Suppressor macrophage (primary cell): ENCODE measurements at places on chromosomes 3 and 15.

- DNase-seq: no peak
Measured at GRCh38 chr15:81296186-81296585, 27.8 kb downstream of the STARD5 start.

DNA sequence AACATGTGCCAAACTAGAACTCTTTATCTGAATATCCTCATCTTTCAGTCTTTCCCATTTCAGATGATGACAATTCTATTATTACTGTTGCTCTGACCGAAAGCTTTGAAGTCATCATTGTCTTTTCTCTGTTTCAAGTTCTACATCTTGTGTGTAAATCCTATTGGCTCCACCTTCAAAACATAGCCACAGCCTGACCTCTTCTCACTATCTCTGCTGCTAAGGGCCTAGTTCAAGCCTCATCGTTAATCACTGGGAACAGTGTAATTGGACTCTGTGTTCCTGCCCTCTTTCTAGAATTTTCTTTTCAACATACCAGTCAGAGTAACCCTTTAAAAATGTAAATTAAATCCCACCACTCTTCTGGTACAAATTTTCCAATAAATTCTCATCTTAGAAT is 105.1 kb downstream of the OXSM start:
- DNase-seq: no peak

DNA sequence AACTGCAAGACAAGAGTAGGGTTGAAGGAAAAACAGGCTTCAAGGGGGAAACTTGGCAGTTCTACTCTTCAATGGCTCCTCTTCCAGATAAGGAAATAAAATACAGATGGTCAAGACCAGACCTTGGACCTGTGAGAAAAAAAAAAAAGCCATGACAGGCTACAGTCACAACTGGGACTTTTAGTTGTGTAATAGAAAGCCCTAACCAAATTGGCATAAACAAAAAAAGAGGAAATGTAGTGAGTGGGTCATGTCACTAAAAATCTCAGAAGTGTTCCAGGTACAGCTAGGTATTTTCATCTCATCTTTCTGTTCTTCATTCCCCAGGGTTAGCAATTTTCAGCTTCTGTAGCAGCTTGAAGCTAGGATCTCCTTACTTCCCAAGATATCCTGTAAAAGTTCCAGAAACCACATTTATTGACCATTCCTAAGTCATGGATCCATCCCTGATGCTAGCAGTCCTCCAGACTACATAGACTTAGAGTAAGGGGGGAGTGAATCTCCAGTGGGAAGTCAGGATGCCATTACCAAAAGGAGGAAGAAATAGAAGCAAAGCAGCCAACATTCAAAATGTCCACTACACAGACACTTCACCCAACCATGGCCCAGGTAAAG is 61.0 kb upstream of the CSTA start:
- DNase-seq: no peak

DNA sequence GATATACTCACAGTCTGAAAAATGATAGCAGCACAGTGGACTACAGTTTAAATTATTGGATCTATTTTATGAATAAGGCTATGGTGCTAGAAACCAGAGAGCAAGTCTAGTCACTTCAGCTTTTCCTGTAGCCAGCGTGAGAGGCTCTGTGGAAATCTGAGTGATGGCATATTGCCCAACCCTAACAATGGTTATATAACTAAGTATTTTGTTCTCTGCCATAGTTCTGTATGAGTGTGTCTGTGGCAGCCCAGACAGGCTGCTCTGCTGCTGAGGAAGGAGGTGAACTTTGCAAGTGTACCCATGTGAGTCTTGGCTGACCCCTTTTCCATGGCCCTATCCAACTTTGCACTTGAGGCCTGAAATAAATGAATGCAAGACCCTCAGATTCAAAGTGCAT is 105.7 kb downstream of the LRTM1 start:
- DNase-seq: no peak

DNA sequence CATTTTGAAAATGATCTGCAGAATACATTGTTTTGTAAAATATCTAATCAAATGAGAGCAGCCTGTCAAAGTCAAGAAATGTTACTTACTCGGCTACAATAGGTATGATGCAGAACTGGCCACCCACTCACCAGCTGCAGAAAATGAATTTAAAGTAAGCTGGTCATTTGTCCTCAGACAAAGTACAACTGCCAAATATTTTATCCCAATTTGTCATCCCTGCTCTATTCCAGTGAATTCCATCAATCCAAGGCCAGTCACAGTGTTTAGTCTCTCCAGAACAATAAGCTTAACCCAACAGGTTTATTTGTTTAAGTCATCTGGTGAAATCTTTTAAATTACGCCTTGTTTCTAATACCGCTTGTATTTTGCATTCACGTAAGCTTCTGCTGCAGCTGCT is 46.6 kb upstream of the TCF12 start:
- DNase-seq: no peak

DNA sequence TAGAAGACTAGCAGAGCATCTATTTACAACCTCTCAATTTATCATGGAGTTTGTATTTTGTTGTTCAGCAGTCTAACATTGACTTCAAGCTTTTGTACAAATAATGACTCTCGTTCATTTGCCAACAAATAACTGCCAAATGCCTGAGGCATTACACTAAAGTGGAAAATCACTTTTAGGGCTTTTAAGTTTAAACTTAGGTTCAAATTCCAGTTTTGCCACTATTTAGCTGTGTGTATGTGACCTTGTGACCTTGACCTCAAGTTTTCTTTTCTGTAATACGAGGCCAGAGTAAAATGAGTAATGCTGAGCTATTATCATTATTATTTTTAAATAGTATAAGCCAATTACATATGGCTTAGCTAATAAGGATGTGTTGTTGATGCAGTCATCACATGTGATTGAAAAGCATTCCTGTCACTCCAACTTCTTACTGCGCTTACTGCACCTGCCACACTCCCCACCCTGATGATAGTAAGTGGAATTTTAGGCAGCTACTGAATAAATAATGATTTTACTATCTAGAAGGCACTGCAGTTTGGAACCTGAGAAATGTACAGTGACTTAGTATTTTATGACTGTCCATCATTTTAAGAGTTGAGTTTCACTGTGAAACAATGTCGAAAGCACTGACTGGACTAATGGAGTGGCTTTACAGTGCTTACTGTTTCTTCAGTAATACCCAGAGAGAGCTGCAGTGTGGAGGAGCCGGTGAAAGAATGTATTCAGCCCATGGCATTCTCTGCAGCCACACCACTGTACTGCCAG is 16.3 kb downstream of the ARL8B start:
- DNase-seq: no peak

GRCh38 chr3:128493570-128494366 is 767 bp upstream of the GATA2 start:
- DNase-seq: no peak

- DNase-seq: no peak
Measured at GRCh38 chr3:194237110-194237509, 101.2 kb downstream of the HES1 start.

GRCh38 chr15:44317423-44318058 is 29.0 kb downstream of the GOLM2 start:
- peak; percentile 45 for DNase-seq

- DNase-seq: no peak
Measured at GRCh38 chr3:115720983-115721382, 97.7 kb downstream of the GAP43 start.

GRCh38 chr3:51717446-51717845 is 10.6 kb downstream of the GRM2 start:
- no peak for DNase-seq

DNA sequence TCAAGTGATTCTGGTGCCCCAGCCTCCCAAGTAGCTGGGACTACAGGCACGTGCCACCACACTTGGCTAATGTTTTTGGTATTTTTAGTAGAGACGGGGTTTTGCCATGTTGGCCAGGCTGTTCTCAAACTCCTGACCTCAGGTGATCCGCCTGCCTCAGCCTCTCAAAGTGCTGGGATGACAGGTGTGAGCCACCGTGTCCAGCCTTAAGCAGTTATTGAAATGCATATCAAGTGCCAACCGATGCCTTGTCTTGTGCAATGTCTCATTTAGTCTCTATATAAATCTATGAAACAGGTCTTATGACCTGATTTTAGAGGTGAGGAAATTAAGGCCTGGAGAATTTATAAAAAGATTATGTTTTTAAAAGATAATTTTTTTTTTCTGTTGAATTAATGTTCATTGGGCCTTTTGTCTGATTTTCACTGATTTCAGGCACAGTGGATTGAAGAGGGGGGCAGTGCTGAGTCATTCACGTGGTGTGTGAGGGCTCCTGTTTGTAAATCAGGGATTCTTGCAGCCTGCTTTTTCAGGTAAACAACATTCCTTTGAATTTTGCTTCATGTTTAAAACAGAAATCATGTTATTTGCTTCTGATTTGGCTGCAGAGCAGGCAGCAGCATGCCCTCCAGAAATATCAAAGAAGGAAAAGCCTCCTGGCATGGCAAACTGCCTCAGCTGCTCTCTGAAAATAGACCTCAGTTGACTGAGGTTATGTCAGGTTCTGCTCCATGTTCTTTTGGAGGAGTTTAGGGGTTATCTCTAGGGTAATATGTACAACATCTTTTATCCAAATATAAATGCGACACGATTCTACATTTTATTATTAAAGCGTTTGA is 407.0 kb upstream of the RGMA start:
- no peak for DNase-seq

GRCh38 chr15:83477808-83478537 is 30.8 kb downstream of the SH3GL3 start:
- DNase-seq: no peak

- no peak for DNase-seq
Measured at GRCh38 chr15:92266796-92267685, 126.6 kb upstream of the ST8SIA2 start.

DNA sequence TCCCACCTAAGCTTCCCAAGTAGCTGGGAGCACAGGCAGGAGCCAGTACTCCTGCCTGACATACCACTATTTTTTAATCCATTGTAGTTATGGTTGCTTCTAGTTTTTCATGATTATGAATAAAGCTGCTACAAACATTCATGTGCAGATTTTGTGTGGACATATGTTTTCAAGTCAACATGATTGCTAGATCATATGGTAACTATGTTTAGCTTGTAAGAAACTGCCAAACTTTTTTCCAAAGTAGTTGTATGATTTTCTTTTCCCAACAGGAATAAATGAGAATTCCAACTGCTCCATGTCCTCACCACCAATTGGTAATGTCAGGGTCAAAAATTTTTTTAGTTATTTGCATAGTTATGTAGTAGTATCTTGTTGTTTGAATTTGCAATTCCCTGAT is 136.8 kb upstream of the THRB start:
- no peak for DNase-seq

GRCh38 chr3:99298661-99299060 is 339.7 kb upstream of the COL8A1 start:
- no peak for DNase-seq

GRCh38 chr3:58043933-58044332 is 35.7 kb downstream of the FLNB start:
- no peak for DNase-seq

DNA sequence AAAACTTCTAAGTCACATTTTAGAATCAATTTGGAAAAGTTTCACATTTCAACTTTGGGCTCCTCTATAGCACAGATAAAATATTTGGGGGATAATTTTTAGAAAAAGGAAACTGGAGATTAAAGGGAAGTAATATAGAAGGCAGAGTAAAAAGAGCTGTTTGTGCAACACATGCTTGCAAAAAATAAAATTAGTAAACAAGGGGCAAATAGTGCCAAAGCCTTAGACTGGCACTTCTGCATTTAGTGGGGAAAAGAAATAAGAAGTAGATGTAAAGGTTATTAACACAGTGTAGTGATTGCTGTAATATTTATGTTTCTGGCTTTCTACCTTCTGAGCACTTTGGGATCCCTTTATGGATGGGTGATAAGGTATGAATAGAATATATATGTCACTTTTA is 246.6 kb downstream of the CBLB start:
- peak; percentile 47 for DNase-seq

DNA sequence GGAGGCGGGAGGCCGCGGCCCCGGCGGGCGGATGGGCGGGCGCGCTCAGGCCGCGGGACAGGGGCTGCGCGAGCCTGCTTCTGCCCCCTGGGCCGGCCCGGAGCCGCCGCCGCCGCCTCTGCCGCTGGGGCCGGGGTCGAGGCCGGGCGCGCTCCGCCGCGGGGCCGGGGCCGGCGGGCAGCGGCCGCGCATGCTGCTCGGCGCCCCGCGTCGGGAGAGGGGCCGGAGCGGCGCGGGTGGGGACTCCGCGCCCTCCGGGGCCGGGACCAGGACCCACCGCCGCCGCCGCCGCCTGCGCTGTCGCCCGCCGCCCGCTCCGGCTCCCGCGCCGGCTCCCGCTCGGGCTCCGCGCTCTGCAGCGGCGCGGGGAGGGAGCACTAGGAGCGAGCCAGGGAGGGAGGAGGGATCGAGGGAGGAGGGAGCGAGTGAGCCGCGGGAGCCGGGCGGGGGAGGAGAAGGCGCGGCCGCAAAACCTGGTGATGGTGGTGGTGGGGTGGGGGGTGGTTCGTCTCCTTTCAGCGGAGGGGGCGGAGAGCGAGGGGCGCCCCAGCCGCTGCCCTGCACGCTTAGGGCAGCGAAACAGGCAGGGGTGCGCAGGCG is at the start of gene LINGO1:
Gene LINGO1 (minus strand): TSS at position 379 of the 600 bp plus-strand sequence. CDS start 597 bp downstream, outside the sequence.
- DNase-seq: no peak

GRCh38 chr3:20576228-20576627 is 390.2 kb upstream of the SGO1 start:
- no peak for DNase-seq

DNA sequence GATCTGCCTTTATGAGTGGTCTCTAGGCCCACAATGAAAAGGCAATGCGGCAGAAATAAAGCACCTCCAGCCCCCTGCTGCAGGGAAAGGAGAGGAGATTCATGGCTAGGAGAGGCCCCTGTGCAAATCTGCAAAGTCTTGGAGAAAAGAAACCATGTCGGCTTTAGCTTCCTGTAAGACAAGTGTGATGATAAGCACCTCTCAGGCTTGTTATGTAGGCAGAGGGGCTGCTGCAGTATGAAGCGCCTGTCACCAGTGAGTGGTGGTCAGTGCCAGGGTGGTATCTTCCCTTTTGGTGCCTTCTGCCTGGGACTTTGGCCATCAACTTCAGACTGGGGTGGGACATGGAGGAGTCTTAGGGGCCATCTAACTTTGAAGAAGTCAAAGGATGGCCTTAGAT is 59.2 kb upstream of the ARHGEF3 start:
- DNase-seq: no peak

DNA sequence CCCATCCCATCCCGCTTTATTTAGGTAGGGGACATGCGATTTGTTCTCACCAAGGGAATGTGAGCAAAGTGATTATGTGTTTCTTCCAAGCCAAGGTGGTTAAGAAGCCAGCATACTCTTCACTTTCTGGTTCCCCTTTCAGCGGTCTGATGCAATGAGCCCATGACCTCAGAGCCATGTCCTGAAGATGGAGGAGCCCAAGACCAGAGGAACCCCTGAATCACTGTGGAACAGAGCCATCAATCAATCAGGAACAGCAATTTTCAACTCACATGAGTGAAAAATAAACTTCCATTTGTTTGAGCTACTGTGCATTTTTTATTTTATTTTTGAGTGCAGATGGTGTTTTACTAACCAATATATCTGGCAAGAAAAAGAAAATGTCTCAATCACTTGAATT is 10.8 kb downstream of the THRB start:
- DNase-seq: peak; percentile 77
